HT1080 (cell line): ENCODE measurements at places on chromosomes 12 and 14.
A peak's percentile ranks its signal among the peaks of the same experiment; 100 is the strongest.

DNA sequence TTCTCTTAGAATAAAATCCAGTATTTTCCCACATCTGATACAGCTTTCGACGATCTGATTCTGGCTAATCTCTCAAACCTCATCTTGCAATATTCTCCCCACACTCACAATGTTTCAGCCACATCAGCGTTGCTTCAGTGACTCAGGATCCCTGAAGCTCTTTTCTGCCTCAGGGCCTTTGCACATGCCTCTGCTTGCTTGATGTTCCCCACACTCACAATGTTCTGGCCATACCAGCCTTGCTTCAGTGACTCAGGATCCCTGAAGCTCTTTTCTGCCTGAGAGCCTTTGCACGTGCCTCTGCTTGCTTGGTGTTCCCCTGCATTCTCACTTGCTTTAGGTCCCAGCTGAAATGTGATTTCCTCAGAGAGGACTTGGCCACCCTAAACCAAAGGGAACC lies 2.6 kb downstream of the C12orf42 start:
- no peak for DNase-seq

DNA sequence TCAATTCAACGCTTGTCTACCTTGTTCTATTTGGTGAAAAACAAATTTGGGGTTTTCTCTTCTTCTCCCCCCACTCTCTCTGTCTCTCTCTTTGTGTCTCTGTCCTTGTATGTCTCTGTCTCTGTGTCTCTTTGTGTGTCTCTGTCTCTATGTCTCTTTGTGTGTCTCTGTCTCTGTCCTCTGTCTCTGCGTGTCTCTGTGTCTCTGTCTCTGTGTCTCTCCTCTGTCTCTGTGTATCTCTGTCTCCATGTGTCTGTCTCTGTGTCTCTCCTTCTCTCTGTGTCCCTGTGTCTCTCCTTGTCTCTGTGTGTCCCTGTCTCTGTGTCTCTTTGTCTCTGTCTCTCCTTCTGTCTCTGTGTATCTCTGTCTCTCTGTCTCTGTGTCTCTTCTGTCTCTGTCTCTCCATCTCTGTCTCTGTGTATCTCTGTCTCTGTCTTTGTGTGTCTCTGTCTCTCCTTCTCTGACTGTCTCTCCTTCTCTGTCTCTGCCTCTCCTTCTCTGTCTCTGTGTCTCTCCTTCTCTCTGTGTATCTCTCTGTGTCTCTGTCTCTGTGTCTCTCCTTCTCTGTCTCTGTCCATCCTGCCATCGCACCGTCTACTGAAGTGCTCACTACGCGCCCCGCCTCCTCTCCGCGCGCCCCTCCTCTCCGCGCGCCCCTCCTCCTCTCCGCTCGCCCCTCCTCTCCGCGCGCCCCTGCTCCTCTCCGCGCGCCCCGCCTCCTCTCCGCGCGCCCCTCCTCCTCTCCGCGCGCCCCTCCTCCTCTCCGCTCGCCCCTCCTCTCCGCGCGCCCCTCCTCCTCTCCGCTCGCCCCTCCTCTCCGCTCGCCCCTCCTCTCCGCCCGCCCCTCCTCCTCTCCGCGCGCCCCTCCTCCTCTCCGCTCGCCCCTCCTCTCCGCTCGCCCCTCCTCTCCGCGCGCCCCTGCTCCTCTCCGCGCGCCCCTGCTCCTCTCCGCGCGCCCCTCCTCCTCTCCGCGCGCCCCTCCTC lies 12.8 kb downstream of the LRCOL1 start:
- DNase-seq = peak; percentile 30

DNA sequence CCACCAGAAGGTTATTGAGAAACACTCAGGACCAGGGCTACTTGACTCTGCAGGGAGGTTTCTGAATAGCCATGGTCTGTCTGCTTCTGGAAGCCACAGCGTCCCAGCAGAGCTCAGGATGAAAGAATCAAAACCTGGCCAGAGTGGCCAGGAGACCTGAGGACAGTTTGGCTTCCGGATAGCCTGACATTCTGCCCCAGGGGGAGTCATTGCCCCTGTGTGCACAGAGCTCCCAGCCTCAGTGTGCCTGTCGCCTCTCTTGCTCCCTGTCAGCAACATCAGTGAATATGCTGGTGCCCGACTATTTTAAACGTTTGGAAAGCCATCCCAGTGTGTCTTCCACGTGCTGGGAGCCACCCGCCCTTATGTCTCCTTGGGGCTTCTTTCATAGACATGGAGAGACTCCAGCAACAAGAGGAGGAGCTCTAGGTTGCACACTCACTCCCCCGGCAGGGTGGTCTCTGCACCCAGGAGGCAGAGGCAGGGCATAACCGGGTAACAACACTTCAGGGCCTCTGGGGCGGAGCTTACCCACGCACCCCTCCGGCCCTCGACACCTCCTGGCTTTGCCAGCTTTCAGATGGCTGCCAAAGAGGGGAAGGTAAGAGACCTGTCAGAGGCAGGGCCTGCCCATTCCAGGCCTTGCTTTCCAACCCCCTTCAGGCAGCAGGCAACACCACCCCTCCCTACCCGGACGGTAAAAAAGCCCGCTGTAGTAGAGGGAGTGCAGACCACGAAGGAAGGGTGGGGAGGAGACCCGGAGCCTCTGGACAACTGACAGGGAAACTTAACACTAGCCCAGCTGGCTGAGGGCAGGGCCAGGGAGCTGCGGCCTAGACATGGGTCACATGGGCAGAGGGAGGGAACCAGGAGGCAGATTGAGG lies 19.0 kb upstream of the SLC6A12 start:
- no peak for DNase-seq

DNA sequence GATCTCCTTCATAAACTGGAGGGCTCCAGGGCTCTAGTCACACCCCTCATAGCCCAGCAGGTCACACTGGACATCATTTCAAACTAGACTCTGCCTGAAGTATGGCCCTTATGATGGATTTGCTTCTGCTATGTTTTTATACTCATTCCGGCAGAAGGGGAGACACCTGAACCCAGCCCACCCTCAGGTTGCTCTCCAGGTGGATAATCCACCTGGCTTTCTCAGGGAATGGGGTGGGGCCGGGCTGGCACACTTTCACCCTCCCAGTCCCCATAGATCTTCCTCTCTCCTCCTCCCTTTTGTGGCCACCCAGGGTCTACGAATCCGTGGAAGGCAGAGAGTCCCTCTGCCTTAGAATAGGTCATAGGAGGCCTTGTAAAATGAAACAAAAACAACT lies 9.8 kb upstream of the KRT73 start:
- DNase-seq = no peak

DNA sequence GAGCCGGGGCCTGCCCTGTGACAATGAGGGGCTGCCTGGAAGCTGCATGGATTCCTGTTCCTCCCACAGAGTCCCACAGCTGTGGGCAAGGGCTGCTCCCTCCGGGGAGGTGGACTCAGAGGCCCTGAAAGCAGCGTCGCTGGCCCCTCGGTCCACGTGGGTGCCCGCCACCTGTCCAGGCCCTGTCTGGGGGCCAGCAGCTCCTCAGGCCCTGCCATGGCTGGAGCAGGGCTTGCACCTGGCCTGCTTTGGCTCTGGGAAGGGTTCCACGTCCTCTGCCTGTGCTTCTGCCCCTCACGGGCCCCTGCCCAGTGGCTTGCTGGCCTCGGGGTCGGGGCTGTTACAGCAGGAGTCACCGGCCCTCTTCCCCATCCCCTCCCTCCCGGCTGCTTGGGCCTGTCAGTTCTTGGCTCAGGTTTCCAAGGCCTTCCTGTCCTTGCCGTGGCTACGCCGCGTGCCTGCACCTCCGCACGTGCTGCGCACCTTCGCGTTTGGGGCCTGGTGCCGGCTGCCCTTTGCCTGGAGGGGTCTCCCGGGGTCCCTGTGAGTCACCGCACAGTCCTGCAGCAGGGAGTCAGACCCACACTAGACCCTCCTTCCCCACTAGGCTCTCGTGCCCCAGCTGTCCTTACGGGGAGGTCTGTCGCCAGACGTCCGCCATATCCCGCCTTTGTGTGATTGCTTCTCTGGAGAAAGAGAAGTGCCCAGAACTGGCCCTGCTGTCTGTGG lies 5.8 kb downstream of the FBRSL1 start:
- no peak for DNase-seq

DNA sequence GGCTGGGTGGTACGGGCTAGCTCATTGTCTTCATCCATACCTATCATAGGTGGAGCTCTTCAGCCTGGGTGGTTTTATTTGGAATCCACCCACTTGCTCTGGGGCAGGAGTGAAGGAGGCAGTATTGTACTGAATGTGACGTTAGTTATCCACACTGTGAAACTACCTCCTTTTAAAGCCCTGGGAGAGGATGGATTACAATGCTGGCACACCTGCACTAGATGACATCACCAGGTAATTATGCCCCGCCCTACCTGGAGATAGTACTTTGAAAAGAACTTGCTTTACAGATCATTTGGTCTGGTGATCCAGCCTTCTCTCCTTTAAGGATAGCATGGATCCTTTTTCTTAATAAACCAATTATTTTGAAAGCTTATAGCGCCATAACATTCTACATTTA lies 78.0 kb downstream of the B4GALNT3 start:
- DNase-seq = no peak

- no peak for DNase-seq
Observed at GRCh38 chr12:96120359-96121100, 73.6 kb upstream of the ELK3 start.

- peak; percentile 32 for DNase-seq
Observed at GRCh38 chr12:101697930-101698799, 725 bp downstream of the CHPT1 start.

- DNase-seq = peak; percentile 74
Observed at GRCh38 chr12:27922531-27923139, 49.9 kb downstream of the PTHLH start.

DNA sequence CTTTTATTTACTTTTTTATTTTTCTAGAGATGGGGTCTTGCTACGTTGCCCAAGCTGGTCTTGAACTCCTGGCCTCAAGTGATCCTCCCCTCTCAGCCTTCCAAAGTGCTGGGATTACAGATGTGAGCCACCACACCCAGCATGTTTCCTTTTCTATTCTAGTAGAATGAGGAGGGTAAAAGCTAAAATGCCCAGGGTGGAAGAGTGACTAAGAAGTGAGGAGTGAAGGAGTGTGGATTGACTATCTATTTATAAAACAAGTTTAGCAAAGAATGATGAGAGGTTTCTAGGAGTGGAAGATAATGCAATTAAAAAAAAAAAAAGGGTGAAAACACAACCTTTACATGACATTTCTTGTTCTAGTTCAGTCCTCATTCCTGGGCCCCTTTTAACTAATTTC lies 29.8 kb upstream of the PKP2 start:
- no peak for DNase-seq

DNA sequence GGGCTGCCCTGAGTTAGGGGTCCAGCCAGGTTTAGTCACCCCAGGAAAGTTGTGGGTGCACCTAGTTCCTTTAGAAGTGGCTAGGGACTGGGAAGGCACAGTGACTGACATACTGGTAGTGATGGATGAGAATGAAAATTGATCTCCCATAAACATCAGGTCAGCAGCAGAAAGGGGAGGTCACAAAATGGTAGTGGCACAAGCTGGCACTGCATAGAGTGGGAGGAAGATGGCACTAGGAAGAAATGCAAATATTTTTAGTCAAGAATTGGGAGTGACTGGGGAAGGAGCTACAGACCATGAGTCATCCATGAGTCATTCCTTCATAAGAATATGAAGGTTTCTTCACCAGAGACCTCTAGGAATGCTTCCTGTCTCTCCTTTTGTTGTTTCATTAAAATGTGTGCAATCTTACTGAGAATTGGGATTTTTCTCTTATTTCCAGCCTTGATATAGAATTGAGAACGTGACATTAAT lies 198.3 kb upstream of the AMIGO2 start:
- peak; percentile 97 for DNase-seq

DNA sequence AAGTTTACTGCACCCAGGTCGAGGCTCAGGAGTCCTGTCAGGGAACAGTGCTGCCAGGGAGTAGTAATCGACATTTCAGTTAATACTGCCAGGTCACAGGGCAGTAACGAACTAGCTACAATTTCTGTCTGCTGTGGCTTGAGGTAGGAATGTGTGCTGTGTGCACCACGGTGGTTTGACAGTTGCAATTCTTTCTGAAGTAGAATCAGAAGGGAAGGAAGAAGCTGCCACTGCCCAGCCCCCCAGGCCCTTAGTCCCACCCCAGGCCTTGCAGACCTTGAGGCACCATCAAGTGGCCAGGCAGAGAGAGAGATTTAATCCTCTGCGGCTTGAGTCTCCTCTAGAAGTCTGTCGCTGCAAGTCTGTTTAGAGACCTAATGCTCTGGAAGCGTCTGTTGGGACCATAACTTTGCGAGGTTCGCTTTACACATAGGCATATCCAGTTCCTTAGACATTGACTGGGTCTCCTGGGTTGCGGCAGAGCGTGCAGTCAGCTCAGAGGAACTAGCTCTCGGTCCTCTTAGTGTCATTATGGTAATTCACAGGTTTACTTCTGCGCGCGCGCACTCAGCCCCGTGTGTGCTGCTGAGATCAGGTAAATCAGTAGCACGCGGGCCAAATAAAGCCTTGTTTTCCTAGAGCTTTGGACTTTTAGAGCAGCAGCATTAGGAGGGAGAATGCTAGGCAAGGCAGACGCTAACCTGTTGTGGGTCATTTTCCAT lies 9.8 kb downstream of the NKX2-1 start:
- no peak for DNase-seq

DNA sequence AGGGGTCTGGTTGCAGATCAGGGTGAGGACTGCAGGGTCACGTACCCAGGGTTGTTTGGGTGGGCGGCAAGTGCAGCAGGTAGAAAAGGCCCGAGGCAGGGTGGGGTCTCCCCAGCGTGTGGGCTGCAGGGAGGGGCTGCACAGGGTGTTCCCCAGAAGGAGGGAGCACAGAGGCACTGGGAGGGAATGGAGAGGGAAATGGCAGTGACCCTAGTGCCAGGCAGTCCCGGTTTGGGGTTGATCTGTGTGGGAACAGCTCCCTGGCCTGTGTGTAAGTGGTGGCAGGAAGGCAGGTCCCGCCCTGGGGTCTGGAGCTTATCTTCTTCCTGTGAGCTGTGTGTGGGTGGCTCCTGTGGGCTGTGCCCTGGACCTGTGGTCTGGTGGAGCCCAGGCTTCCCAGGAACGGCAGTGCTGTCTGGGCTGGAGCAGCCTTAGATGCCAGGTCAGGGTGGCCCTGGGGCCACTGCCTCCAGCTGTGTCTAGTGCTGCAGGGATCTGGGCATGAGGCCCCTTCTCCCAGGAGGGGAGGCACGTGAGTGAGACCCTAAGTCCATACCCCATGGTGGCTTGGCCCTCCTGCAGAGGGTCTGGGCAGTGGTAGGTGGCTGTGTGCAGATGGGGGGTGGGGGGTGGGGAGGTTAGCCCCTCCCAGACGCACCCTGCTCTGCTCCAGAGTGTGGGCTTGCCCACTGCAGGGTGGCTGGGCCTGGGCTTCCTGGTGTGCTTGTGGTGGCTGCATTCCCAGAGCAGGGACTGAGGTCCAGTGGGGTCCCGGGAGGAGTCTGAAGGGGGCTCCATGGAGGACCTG lies 363.5 kb downstream of the TMEM121 start:
- DNase-seq = no peak

DNA sequence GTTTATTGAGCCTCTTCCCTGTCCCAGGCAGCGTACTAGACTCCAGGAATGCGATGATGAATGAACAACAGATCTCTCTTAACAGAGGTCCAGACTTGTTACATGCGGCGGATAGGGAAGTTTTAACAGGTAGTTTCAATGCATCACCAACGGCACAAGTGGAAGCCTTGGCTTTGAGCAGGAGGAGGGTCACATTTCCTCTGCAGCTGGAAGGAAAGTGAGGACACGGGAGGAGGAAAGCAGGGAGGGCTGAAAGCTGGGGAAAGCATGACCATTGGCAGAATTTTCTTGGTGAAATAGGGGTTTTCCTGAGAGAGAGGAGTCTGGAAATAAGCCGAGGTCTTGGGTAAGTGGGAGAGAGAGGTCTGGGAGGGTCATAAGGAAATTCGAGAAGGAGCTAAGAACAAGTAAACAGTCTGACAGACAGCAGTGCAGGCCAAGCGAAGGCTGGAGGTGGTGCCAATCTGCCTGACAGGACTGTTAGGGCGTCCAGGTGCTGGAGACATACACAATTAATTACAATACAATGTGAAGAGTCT lies 15.4 kb downstream of the BHLHE41 start:
- no peak for DNase-seq

GRCh38 chr12:10810068-10810467 lies at the start of gene TAS2R9:
Gene TAS2R9, minus strand, starts transcription at chr12:10810168. Its CDS starts 93 bp downstream, at chr12:10810075.
- no peak for DNase-seq
